NCI-H2081 treated with DMSO at 0.1 percent for 48 hours (cell line): ENCODE measurements at places on chromosomes 1 and 21.

- no peak for DNase-seq
These were observed 32.7 kb upstream of the ENAH start for GRCh38 chr1:225685476-225686176.

- DNase-seq, result no peak
These were observed 9.5 kb downstream of the ZBTB7B start for GRCh38 chr1:155012026-155012546.

DNA sequence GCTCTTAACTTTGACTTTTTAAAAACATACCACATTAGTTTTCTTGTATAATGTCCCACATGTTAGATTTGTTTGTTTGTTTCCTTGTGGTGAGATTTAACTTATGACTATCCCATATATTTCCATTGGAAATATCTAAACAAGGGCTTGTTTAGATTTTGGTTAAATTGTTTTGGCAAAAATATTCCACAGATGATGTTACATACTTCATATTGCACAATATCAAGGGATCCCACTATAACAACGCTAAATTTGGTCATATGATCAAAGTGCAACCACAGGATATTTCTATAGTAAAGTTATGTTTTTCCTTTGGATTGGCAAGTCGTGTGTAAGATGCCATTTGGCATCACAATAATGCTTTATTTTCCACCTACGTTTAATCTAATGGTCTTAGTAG, 396.7 kb downstream of the TGFB2 start:
- DNase-seq, result no peak

GRCh38 chr1:36384542-36385409, 948 bp downstream of the STK40 start:
- DNase-seq, result no peak

GRCh38 chr1:203619091-203619780, 7.4 kb upstream of the ATP2B4 start:
- DNase-seq, result no peak

DNA sequence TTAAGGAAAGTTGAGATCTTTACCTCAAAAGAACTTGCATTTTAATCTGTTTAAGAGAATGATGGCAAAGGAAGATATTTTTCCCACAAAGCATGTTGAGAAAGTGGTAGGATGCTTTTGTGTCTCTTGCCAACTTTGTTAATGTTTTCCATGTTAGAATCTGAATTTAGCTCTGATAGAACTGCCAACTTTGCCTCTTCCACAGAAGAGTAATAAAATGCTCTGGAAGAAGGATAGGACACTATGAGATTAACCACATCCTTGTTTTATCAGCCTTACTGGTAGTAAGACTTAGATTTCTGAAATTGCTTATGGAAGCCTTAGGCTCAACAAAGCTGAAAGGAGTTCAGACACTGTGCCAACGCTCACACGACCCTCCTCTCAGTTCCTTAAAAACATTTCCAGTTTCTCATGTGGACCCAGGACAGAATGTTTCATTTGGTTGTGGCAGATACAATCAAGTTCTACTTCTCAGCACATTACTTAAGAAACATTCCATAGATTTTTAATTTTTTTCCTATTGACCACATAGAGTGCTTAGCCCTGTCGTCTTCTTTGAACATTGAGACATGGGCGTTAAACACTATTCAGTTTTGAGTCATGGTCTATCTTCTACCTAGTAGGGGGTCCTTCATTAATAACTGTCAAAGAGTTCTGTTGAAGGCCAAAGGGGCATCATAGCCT, 59.0 kb downstream of the MTR start:
- DNase-seq, result no peak

DNA sequence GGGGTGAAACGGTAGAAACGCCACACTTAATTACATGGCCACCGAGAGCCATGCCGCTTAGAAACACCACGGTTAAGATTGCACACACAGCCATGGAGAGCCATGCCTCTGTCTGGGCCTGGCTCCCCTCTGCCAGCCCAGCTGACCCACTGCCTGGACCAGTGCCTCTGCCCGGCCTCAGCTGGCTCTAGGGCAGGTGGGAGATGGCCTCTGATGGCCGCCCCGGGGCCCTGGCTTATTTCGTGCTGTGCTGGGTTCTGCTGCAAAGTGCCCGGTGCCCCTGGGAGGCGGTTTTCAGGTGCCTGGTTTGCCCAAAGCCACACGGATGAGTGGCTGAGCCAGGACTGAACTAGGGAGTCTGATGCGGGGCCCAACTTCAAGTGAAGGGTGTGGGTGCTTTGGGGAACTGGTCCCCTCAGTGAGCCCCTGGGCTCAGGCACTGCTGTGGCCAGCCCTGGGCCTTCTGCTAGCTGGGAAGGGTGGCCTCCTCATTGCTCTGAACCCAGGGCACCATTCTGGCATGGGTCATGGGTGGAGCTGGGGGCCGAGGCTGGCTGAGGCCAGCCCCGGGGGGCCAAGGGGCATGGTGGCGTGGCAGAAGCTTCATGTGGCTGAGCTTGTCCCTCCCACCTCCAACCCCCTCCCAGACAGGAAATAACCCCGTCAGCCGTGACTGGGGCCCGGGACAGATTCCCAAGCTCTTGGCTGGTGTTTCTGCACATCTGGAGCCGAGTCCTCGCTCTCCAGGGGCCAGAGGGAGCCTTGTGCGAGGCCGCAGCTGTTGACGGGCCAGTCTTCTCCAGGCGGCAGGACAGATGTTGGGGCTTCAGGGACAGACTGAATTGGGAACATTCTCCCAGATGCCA, 1.9 kb upstream of the GPR153 start:
- no peak for DNase-seq

DNA sequence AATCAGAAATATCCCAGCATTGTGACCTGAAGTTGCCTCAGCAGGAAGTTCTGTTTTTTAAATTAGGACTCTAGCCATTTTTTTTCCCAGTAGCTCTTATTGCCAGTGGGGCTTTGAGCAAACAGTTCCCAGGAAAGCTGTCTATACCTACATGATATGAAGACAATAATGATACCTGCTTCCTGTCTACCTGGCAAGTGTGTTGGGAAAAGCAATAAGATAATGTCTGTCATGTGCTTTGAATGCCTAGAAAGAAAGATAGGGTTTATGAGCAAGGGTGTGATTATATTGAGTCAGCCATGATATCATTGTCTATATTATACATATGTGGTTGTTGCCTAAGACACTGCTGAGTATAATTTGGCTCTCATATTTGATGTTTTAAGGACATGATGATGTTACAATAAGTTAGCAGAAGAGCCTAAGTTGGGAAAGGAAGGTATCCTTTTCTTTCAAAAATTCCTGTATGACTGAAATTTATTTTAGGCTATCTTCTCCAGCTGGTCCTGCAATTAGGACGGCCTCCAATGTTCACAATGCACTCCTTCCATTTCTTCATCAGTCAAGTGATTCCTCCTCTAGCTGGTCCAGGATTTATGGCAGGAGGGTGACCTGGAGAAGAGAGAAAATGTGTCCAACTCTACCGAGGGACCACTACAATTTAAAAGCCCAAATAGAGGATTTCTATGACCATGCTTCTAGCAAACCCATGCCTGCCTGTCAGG, 99.6 kb upstream of the CDC42BPA start:
- no peak for DNase-seq

DNA sequence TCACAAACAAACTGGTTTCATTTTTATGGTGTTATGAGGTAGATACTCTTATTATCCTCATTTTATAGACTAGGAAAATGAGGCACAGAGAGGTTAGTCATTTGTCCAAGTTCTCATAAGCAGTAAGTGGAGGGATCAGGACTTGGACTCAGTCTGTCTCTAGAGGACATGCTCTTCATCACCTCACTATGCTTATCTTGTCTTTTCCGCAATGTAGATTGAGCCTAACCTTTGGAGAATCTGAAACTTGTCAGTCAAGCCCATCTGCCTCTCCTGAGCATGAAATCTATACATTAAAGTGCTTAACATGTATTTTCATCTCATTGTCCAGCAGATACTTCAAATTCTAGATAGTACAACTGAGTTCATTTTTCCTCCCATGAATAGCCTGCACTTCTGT, 11.8 kb upstream of the CDC14A start:
- DNase-seq, result no peak

DNA sequence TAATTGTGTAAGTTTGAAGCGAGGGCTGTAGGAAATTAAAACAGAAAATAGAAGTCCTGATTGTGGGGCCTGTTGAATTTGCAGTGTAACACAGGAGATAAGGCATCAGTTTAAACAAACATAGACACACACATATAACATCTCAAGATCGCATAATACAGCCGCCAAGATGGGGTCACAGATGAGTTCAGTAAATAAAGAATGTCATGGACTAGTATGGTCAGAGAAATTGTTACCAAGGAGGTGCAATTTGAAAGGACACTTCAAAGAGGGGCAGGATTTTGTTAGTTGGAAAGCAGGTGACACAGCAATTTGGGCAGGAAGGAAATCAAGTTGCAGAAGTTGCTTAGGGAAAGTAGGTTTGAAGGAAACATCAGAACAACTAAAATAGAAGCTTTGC, 450.0 kb downstream of the USP25 start:
- no peak for DNase-seq

- DNase-seq, result no peak
These were observed 372.5 kb upstream of the ST6GALNAC5 start for GRCh38 chr1:76494807-76495206.

GRCh38 chr1:86460998-86461397, 7.7 kb upstream of the CLCA1 start:
- no peak for DNase-seq

DNA sequence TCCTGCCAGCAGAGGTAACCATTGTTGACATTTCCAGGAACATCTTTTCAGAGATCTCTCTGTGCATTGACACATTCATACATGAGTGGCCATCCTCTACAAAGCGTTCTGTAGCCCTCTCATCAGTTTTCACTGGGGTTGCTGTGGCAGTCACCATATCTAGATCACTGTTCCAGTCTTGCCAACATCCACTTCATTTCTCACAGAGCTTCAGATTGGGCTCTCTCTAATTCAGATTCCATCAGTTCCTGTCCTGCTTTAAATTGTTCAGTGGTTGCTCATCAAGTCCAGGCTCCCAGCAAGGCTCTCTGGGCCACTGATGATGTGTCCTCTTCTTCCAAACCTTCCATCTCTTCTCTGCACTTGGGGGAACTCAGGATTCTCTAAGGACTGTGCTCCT, 173.7 kb downstream of the KCNJ6 start:
- no peak for DNase-seq

GRCh38 chr1:25197235-25197975, 34.9 kb downstream of the SYF2 start:
- no peak for DNase-seq

DNA sequence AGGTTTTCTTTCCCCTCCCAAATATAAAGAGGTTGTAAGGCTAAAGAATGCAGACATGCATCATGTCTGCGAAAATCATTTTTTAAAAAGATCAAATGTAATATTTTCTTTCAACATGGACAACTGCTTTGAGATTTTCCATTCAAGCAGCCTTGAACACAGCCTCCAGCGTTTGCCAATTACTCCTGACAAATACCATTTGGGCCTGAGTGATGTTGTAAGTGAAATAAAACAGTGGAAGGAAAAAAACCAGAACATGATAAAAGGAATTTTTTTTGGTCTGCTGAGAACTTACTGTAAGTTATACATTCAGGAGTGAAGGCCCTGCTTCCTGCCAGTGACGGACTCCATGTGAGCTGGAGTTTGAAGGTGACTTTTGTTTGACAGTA, 37.2 kb downstream of the SETD4 start:
- DNase-seq, result no peak

GRCh38 chr1:33723251-33723650, 140.6 kb upstream of the HMGB4 start:
- DNase-seq, result no peak

DNA sequence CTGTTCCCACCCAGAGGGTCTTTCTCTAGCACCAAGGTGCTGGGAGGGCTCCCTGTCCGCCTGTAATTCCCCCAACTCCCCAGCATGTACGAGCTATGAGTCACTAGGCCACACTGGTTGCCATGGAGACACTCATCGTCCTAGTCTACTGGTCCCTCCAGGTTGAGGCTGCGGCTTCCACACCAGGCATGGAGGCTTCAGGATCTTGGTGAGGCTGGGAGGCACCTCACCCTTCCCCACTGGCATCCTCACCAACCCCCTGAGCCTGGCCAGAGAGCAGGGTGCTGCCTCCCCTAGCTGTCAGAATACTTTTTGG, 75.6 kb upstream of the KAZN start:
- no peak for DNase-seq

GRCh38 chr1:56645677-56646305, 677 bp downstream of the PRKAA2 start:
- no peak for DNase-seq

DNA sequence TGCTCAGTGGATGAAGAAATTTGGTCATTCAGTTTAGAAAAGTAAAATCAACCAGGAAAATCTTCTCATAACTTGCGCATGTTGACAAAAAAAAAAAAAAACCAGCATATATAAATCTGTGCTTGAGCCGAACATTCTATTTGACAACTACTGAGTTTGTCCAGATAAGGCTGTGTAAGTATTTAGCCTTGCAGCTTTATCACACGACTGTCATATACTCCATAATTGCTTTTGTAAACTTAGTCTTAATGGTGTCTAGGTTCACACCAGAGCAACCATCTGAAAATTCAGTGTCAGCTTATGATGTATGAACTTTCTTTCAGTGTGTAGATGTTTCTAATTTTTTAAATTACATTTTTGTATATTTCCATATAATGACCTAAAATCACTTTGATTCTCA, 1173.8 kb upstream of the TMPRSS15 start:
- DNase-seq, result no peak

DNA sequence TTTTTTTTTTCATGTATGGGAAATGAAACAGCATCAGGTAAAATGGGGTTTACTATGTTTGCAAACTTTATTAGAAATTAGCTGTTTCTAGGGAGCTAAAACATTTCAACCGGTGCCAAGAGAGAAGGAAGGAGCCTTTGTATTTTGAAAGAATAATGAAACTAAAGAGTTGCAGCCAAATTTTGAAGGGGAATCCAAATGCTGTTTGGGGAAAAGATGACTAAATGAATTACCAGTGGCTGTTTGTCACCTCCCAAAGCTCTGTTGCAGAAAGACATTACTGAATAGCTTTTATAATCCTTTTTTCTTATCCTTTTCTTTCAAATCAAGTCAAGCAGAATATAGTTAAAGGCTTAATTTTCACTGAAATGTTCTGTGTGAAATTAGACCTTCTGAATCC, 591.3 kb upstream of the ADGRL2 start:
- DNase-seq, result no peak

DNA sequence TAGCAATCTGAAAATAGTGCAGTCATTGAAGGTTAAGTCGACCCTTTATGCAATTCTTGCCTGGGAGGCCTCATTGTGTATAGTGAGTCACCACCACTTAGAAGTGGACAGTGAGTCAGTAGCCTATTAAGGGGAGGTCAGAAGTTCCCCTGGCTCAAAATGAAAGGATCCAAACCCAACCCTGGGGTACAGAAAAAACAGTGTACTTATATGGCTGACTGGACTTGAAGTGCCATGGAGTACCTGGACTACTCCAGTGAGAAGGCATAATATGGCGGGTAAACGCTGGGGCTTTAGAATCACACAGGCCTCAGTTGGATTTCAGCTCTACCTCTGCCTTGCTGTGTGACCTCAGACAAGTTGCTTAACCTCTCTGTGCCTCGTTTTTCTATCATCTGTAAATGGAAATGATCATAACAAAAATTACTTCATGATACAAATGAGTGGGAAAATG, 2.2 kb upstream of the BCL9 start:
- no peak for DNase-seq

GRCh38 chr1:28877132-28877781, 37.1 kb upstream of the EPB41 start:
- peak; percentile 75 for DNase-seq
